ENCODE measurements at places on chromosomes 11 and 22.

- DNase-seq, result no peak
Observed at GRCh38 chr11:85930879-85931366, 75.7 kb downstream of the CCDC83 start.

- no peak for DNase-seq
Observed at GRCh38 chr11:67375320-67376055, 2.1 kb upstream of the CLCF1 start.

GRCh38 chr22:46721501-46722085 is 16.5 kb downstream of the CERK start:
- DNase-seq, result no peak

DNA sequence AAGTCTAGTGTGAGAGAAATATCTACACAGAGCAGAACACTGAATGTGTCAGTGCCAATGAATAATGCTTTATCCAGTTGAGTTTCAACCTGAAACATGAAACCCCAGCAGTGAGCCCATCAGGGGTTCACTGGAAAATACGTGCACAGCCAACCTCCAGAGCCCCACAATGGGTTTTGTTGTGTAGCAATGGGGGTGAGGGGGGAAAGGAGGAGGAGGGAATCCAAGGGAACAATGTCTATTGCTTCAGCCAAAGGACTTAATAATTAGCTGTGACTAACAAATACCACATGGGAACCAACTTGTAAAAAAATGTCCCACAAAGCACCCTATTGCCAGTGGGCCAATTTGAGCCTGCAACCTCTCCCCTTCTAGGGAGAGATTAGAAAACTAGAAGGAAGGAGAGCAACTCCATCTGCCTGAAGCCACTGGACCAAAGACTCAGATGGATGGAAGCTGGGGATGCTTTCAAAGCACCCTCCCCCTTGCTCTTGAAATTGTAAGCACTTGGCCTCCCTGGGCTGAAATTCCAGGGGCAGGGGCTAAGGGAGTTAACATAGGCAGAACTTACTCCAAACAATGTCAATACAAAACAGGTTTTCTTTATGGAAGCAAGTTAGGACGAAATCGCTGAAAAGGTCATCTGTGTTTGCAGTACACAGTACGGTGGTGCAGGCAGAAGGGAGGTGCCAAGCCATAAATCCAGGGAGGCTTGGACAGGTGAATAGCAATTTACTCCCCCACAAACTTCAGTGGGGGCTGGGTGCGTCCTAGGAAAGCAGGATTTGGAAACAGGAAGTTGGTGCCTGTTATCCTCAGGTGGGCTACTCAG is 99.8 kb downstream of the ARL14EP start:
- no peak for DNase-seq

DNA sequence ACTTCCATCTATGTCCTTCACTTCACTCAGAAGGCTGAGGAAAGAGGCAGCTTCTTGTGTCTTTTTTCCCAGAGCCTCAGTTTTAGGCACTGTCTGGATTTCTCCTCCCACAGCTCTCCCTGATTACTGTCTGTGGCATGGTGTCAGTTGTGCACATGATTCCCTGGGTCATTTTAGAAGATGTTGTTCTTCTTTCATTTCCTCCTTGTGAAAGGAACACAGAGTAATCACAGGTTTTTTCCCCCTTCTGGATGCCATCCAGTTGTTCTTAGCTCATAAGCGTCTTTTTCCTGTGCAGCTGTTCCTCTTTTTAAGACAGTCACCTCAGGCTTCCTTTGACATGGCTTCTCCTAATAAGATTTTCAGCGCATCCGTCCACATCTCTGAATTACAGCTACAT is 212.2 kb downstream of the FAM181B start:
- no peak for DNase-seq

GRCh38 chr11:24357620-24358410 is 139.0 kb upstream of the LUZP2 start:
- DNase-seq, result no peak

- DNase-seq, result no peak
Observed at GRCh38 chr22:35997438-35997837, 31.2 kb downstream of the RBFOX2 start.

- no peak for DNase-seq
Observed at GRCh38 chr11:111986589-111986988, 38.6 kb upstream of the DLAT start.

GRCh38 chr11:115396533-115396932 is 107.7 kb downstream of the CADM1 start:
- DNase-seq, result peak; percentile 66

DNA sequence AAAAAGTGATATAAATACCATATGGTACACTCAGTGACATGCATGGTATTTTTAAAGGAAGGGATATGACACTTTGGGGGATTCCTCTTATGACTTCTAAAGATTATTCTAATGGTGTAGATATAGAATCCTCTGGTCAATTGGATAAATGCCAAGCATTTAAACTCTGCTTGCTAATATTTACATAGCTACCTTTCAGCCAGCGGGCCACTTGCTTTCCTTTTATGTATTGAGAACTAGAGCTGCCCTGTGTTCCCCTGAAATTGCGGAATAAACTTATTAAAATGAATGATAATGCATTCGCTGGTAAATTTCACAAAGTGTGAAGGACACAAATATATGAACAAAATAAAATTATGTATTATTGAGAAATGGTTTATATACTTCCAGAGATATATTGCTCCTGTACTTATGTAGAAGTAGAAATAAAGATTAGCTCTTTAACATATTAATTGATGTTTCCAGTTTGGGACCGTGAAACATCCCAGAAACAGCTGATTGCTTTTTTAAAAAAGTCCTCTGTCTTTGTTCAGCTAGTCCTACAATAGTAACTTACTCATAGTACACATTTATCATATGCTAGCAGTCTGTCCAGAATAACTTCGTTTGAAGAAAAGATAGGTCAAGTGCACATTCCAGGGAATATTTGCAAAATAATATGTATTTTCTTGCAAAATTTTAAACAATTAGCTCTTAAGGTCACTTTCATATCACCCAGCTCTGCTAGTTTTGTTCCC is 40.1 kb upstream of the CARD18 start:
- peak; percentile 46 for DNase-seq

GRCh38 chr11:59706518-59707285 is 6.9 kb downstream of the OR10V1 start:
- DNase-seq, result no peak

DNA sequence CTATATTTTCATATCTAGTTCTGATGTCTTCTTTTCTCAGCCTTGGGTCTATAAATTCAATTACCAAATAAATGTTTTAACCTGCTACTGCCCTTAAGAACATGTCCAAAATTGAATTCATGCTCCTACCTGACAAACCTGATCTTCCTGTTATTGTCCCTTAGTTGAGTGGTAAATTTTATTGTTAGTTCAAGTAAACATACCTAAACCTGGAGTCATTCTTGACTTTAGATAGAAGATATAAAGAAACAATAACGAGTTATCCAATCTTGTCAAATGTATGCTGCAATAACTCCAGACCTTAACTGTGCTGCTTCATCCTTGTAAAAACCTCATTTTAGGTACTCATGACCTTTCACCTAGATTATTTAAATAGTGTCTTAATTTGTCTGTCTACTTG is 34.6 kb upstream of the SC5D start:
- DNase-seq, result no peak

DNA sequence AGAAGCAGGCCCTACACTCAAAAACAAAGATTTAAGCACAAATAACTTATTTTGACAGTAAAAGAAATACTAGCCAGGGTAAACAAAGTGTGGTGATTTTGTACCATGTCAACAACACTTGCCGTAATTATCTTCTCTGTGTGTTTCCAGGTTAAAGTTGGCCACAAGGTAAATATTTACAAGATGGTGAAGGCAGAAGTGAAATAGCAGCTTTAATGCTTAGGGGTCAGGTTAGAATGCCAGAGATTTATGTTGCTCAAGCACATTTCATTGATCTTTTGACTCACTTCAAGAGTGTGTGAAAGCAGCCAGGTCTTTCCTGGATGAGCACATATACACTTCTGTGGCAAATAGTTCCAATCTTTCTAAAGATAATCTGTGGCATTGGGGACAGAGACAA is 270.2 kb upstream of the LUZP2 start:
- peak; percentile 48 for DNase-seq

GRCh38 chr11:112644410-112645131 is 316.6 kb upstream of the NCAM1 start:
- DNase-seq, result no peak

DNA sequence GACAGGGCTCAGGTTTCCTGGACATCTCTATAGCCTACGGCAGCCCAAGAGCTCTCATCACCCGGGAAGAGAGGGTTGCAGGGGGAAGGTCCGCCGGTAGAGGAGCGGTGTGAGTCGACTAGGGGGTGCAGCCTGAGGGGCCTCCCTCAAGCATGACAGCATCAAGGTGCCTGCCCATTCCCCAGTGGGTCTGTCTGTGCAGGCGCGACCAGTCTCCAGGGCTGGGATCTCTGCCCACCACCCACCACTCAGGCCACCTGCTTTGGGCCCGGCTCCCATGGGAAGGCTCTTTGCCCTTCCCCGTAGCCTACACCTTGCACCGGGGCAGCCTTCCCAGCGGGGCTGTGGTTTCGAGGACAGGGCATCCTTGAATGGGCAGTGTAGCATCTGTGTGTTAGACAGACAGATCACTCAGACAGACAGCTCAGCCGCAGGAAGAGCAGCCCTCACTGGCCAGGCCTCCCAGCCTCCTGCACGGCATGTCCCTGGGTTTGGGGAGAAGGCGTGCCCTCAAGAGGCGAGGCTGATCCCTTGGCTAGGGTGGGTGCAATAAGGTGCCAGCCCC is 29.2 kb downstream of the CERK start:
- no peak for DNase-seq

DNA sequence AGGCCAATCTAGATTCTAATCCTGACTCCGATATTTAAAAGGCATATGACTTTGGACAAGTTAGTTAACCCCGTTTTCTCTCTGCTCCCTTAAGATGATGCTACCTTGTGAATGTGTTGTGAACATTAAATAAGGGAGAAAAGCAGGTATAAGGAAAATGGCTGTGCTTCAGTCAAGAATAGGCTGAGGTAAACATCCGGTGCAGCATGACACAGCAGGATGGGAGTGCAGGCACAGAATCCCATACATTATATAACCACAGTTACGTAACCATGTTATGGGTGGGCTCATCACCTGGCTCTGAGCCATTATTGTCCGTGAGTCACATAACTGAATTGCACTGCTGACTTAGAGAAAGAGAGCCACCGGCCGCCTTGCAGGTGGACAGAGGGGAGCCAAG is 382.2 kb upstream of the ANO5 start:
- no peak for DNase-seq

- DNase-seq, result no peak
Observed at GRCh38 chr11:21464601-21465193, 728.2 kb upstream of the ANO5 start.

GRCh38 chr11:122655527-122656072 is at the start of gene UBASH3B:
TSS of gene UBASH3B (plus strand) at chr11:122655722. CDS start at chr11:122656050, 328 bp downstream.
- DNase-seq, result peak; percentile 58

DNA sequence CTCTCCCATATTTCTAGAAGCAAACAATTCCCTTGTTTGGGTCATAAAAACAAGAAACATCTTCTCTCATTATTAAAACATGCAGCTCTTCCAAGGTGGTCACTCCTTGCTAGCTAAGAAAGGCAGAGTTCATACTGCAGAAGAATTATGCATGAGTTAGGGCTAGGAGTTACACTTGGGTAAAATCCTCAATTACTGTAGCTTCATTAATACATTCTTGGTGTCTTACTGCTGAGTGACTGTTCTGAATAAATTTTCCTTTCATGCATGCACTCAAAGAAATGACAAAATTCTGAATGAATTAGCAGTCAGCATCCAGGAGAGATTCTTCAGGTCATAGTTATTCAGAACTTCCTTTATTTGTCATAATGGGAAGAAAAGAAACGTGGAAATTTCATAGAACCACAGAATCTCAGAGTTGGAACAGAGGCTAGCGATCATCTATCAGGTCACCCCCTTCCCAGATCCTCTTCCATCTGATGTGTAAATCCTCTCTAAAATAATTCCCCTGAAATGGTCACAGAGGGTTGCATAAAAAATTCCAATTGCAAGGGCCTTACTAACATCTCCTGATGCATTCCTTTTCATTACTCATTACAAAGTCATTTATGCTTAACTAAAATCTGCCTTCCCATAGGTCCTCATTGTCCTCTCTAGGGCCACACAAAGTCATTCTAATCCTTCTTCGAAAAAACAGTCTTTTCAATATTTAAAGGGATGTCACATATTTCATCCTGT is 771.5 kb downstream of the DLG2 start:
- no peak for DNase-seq

DNA sequence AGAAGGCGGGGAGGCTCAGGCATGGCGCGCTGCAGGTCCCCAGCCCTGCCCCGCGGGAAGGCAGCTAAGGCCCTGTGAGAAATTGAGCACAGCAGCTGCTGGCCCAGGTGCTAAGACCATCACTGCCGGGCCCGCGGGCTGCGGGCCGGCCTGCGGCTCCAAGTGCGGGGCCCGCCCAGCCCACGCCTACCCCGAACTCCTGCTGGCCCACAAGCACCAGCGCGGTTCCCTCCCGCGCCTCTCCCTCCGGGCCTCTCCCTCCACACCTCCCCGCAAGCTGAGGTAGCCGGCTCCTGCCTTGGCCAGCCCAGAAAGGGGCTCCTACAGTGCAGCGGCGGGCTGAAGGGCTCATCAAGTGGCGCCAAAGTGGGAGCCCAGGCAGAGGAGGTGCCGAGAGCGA is 4.6 kb upstream of the RDX start:
- no peak for DNase-seq

DNA sequence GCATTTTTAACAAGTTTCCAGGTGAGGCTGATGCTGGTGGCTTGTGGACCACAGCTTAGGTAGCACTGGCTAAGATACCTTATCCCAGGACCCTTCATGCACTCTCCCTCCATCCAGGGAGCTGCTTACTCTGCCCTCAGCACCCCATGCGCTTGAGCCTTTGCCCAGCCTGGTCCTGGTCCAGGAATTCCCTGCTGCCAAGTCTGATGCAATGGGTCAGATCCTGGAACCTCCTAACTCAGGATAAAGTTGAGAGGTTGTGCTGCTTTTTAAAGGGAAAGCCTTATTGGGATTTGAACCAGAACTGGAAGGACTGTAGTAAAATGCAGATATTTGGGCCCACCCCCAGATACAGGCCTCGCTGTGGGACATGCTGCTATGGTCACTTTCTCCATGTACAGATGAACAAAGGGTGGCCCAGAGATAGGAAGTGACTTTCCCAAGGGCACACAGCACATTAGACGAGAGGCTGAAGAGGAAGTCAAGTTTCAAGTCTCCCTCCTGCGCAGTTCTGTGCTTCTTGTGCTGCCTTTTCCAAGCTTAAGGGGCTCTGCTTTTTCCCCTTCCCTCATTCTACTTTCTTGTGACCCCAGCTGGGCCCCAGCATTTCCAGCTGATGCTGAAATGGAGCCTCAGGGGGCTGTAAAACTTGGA is 824 bp upstream of the LGALS12 start:
- no peak for DNase-seq
